ENCODE measurements at places on chromosomes 12 and 14.

DNA sequence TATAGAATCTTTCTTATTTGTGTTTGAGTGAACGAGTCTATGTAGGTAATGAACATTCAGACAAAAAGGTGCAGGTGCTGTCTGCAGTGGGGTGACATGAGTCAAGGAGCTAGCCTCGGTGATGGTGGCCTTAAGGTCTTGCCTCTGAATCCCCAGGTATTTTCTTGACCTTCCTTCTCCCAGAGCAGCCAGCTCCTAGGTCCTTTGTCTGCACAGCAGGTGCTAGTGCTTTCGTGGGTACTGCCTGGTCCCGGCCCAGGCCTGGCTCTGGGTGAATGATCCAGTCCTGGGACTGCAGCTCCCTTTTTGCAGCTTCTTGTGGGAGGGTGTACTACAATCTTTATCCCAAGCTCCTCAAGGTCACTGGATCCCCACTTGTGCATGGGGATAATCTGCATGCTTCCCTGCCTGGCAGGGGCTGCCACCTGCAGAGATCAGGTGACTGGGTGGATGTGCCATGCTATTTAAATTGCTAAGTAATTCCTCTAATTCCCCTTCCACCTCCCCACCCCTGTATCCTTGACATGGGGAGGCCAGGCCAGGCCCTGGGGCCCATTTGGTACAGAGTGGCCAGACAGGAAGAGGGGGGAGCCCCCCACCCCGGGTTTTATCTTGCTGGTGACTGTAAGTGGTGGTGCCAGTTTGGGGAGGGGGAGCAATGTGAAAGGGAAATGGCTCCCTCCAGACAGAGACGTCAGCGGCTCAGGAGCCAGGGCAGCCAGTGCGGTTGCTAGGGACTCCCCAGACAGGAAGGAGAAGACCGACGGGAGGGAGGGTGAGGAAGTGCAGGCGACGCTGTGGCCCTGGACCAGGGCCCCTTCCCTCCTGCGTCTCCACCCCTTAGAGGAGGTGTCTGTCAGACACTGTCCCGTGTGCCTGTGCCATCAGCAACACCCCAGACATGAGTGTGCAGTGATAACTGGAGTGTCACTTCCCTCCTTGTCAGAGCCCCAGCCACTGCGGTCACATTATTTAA, 6.7 kb downstream of the VASH1 start:
- peak; percentile 72 for DNase-seq
- H3K36me3 ChIP-seq, result no peaks in the 10 kb centered on the region
- H3K4me1 ChIP-seq, result peaks cover 15% of the 10 kb centered on the region
- H3K27me3 ChIP-seq, result peaks cover 12% of the 10 kb centered on the region

- peaks cover 9% of the 10 kb centered on the region for H3K4me1 ChIP-seq
- H3K36me3 ChIP-seq, result peaks cover 12% of the 10 kb centered on the region
- H3K27ac ChIP-seq, result no peak overlapping the region
- H3K4me3 ChIP-seq, result no peak overlapping the region
Observed at GRCh38 chr14:105439179-105439578, 19.6 kb downstream of the MTA1 start.

DNA sequence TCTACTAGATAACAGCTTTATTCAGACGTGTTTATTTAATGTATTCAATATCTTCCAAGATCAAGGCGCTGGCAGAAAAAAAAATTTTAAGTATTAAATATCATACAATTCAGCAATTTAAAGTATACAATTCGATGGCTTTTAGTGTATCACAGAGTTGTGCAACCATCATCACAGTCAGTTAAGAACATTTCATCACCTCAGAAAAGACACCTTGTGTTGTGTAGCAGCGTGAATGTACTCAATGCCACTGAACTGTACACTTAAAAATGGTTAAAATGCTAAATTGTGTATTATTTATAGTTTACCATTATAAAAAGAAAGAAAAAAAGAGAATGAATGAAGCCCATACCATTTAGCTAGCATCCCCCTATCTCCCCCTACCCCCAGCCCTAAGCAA, 96.4 kb downstream of the RIN3 start:
- peaks cover 44% of the 10 kb centered on the region for H3K36me3 ChIP-seq
- no peak overlapping the region for H3K27ac ChIP-seq
- peaks cover 33% of the 10 kb centered on the region for H3K4me1 ChIP-seq
- H3K27me3 ChIP-seq, result no peaks in the 10 kb centered on the region

DNA sequence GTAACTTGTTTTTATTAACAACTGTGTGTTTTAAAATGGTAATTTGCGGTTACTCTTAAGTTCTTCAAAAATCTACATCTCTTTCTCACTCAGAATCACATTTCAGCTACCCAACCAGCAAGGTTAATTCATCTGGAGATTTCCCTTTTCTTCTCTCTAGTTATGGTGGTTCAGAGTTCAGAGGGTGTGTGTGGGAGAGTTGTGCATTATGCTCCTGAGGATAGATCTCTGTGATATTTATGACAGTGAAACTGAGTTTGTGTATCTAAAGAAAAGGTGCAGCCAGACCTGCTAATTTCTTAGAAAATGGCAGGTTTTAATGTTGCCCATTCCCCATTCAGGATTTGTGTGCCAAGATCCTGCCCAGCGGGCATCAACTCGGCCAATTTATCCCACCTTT, 73.8 kb downstream of the TTLL5 start:
- peaks cover 3% of the 10 kb centered on the region for H3K4me1 ChIP-seq
- H3K27ac ChIP-seq, result no peak overlapping the region
- H3K36me3 ChIP-seq, result peaks cover 18% of the 10 kb centered on the region
- no peak overlapping the region for H3K4me3 ChIP-seq
- no peak for DNase-seq

DNA sequence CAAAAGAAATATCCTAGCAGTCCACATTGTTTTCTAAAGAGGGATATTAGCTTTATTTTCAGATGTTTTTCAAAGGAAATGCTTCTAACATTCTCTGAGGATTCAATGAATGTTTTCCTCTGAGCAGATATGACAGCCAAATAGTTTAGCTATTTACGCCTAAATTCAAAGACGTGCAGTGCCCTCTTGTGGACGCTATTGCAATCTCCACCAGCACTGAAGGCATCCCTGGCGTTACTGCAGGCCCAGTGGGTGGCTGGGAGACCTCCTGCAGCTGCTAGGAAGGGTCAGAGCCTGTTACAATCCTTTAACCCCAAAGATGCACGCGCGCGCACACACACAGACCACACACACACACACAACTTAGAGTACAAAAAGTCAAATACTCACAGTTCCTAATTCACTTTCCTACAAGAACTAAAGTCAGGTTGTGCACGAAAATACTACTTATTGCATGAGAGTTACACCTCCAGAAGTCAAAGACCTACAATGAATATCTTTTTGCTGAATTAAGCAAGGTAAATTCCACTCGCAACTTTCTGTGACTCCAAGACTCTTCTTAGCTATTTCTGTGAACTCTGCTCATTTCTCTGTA, 589.3 kb upstream of the TMEM132C start:
- no peak overlapping the region for H3K4me3 ChIP-seq
- no peak overlapping the region for H3K27ac ChIP-seq
- H3K4me1 ChIP-seq, result no peaks in the 10 kb centered on the region
- DNase-seq, result peak; percentile 31

Data from activated naive CD8-positive, alpha-beta T cell treated with anti-CD3 and anti-CD28 coated beads for 36 hours (primary cell).